Heart right ventricle (tissue), 16 donors: ENCODE measurements at places on chromosomes 1 and 21.

GRCh38 chr1:169202791-169203665 is 96.5 kb downstream of the ATP1B1 start:
- H3K27me3 ChIP-seq, result no peaks in the 10 kb centered on the region
- no peaks in the 10 kb centered on the region for H3K36me3 ChIP-seq
- H3K4me3 ChIP-seq, result no peak overlapping the region
- no peaks in the 10 kb centered on the region for H3K4me1 ChIP-seq

GRCh38 chr1:184958554-184959353 is 15.6 kb downstream of the NIBAN1 start:
- H3K36me3 ChIP-seq, result peaks cover 6% of the 10 kb centered on the region
- no peak overlapping the region for H3K4me3 ChIP-seq
- H3K27me3 ChIP-seq, result no peaks in the 10 kb centered on the region
- peak overlapping the region; percentile 83 for H3K27ac ChIP-seq
- H3K4me1 ChIP-seq, result peaks cover 42% of the 10 kb centered on the region

DNA sequence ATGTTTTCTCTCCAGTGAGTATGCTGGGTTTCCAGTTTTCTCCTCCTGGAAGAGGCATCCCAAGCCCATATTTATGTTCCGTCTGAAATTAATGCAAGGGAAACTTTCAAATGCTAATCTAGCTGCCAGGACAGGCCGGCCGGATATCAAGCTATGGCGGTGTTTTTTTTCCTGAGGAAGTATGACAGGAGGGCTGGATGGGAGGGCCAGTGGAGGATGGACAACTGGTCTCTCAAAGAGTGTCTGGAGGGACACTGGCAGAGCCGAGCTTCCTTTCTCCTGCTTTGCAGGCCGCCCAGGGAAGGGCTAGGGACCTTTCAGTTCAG is 212.7 kb downstream of the TRABD2B start:
- no peak for DNase-seq
- no peak overlapping the region for H3K27ac ChIP-seq
- H3K4me1 ChIP-seq, result peaks cover 32% of the 10 kb centered on the region
- H3K27me3 ChIP-seq, result no peaks in the 10 kb centered on the region
- no peak overlapping the region for H3K4me3 ChIP-seq
- no peaks in the 10 kb centered on the region for H3K36me3 ChIP-seq

- no peak overlapping the region for H3K27ac ChIP-seq
- DNase-seq, result no peak
- H3K36me3 ChIP-seq, result no peaks in the 10 kb centered on the region
- no peak overlapping the region for H3K4me3 ChIP-seq
Measured at GRCh38 chr1:232538224-232538942, 91.5 kb downstream of the SIPA1L2 start.

- H3K27ac ChIP-seq, result peak overlapping the region; percentile 30
- H3K4me1 ChIP-seq, result peaks cover 82% of the 10 kb centered on the region
- no peak overlapping the region for H3K4me3 ChIP-seq
- H3K36me3 ChIP-seq, result no peaks in the 10 kb centered on the region
Measured at GRCh38 chr1:230855886-230856285, 12.4 kb downstream of the C1orf198 start.

GRCh38 chr21:39580744-39581143 is 32.0 kb upstream of the B3GALT5 start:
- H3K4me3 ChIP-seq, result no peak overlapping the region
- H3K27ac ChIP-seq, result no peak overlapping the region
- H3K4me1 ChIP-seq, result no peaks in the 10 kb centered on the region
- H3K27me3 ChIP-seq, result no peaks in the 10 kb centered on the region
- no peak for DNase-seq
- no peaks in the 10 kb centered on the region for H3K36me3 ChIP-seq

GRCh38 chr1:230032516-230033281 is 34.3 kb upstream of the GALNT2 start:
- H3K4me1 ChIP-seq, result no peaks in the 10 kb centered on the region
- no peaks in the 10 kb centered on the region for H3K36me3 ChIP-seq
- no peak overlapping the region for H3K4me3 ChIP-seq
- no peak for DNase-seq
- no peaks in the 10 kb centered on the region for H3K27me3 ChIP-seq
- H3K27ac ChIP-seq, result no peak overlapping the region

DNA sequence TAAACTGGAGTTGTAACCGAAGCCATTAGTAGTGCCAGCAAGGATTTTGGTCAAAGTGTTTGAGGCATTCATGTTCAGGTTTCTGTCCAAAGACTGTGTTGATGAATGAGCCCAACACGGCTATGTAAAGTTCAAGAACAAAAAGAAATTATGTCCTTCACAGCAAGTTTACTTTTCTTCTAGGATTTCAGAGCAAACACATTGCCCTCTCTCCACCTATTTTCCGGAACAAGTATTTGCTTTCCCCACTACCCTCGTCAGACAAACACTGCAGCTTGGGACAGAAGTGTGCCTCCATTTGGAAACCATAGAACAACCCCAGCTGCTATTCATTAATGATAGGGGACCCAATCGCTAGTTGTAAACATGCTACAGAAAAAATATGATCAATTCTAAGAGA is 151.4 kb upstream of the C1orf105 start:
- H3K27me3 ChIP-seq, result no peaks in the 10 kb centered on the region
- no peak for DNase-seq
- H3K27ac ChIP-seq, result no peak overlapping the region
- peaks cover 12% of the 10 kb centered on the region for H3K4me1 ChIP-seq
- H3K4me3 ChIP-seq, result no peak overlapping the region

DNA sequence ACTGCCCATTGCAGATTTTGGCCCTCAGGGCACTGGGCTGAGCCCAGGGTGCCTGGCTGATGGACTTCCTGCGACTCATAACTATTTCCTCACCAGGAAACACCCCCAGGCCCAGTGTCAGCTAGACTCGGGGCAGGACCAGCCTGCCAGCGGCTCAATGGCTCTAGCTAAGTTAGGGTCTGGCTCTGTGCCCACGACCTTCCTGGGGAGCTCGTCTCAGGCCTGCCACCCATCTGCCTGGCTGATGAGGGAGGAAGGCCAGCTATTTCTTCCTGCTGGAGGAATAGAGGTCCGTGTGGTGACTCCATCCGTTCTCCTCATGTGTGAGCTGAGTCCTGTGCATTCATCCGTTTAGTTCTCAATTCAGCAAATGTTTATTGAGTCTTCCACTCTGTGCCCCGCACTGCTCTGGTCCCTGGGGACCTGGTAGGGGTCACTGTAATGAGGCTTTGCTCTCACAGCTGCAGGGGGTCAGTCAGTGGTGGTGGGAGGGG is 44.5 kb downstream of the KIRREL1 start:
- H3K36me3 ChIP-seq, result no peaks in the 10 kb centered on the region
- no peak overlapping the region for H3K4me3 ChIP-seq
- no peak overlapping the region for H3K27ac ChIP-seq
- DNase-seq, result no peak
- H3K4me1 ChIP-seq, result peaks cover 42% of the 10 kb centered on the region

- no peaks in the 10 kb centered on the region for H3K36me3 ChIP-seq
- H3K27me3 ChIP-seq, result peaks cover 27% of the 10 kb centered on the region
- DNase-seq, result no peak
- H3K4me1 ChIP-seq, result peaks cover 5% of the 10 kb centered on the region
- H3K27ac ChIP-seq, result no peak overlapping the region
Measured at GRCh38 chr1:205568469-205569361, 63.1 kb downstream of the ELK4 start.

GRCh38 chr1:57115030-57115614 is 149.3 kb upstream of the C8B start:
- DNase-seq, result no peak
- H3K4me1 ChIP-seq, result no peaks in the 10 kb centered on the region
- H3K27me3 ChIP-seq, result no peaks in the 10 kb centered on the region
- no peak overlapping the region for H3K27ac ChIP-seq
- H3K36me3 ChIP-seq, result no peaks in the 10 kb centered on the region
- no peak overlapping the region for H3K4me3 ChIP-seq

DNA sequence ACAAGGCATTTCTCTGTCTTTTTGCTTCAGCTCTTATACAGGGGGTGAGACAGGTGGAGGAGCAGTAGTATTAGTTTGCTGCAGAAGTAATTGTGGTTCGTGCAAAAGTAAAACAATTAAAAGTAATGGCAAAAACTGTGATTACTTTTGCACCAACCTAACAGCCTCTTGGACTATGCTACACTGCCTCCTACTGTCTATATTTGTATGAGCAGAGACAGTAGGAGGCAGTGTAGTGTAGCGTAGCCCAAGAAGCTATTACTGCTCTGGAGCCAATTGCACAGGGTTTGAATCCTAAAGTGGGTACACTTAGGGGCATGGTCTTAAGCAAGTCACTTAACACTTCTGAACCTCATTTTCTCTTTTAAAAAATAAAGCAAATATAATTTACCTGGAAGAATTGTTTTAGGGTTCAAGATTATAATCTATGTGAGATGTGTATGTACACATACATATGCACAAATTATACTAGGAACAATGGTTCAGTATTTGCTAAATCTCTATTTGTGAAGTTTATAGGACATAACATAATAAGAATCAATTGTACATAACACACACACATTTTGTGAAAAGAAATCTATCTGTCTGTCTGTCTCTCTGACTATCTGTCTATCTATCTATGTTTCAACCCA is 103.8 kb downstream of the BRINP3 start:
- no peaks in the 10 kb centered on the region for H3K4me1 ChIP-seq
- no peak overlapping the region for H3K4me3 ChIP-seq
- no peaks in the 10 kb centered on the region for H3K27me3 ChIP-seq
- H3K27ac ChIP-seq, result no peak overlapping the region
- no peak for DNase-seq

DNA sequence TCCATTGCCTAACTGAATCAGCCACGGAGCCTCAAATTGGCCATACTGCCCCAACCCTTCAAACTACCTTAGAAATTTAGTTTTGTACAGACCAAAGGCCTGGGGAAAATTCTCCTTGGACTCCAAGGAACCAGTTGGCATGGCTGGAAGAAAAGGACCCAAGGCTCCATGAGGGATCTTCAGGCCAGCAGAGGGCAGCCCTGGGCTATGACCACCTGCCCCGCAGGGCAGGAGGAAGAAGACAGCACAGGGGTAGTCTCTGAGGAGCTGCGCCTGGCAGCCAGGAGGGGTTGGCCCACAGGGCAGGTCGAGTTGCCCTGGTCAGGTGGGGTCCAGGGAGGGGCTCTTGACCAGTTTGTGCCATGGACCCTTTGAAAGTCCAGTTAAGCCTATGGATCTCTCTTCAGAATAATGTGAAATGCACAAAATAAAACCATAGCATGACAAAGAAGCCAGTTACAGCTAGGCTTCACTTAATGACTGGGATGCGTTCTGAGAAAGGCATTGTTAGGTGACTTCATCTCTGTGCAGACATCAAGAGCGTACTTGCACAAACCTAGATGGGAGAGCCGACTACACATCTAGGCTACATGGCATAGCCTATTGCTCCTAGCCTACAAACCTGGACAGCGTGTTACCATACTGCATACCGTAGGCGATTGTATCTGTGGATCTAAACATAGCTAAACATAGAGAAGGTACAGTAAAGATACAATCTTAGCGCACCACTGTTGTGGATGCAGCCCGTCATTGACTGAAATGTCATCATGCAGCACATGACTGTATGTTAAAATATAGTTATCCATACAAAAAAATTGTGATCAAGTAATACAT is 26.1 kb downstream of the CACNA1S start:
- H3K27ac ChIP-seq, result no peak overlapping the region
- H3K27me3 ChIP-seq, result no peaks in the 10 kb centered on the region
- peak; percentile 17 for DNase-seq
- H3K36me3 ChIP-seq, result no peaks in the 10 kb centered on the region
- H3K4me3 ChIP-seq, result no peak overlapping the region

GRCh38 chr1:23177031-23177430 is 8.4 kb upstream of the LUZP1 start:
- no peaks in the 10 kb centered on the region for H3K36me3 ChIP-seq
- no peak for DNase-seq
- H3K4me3 ChIP-seq, result peak overlapping the region; percentile 61
- H3K4me1 ChIP-seq, result peaks cover 24% of the 10 kb centered on the region

- H3K36me3 ChIP-seq, result peaks cover 53% of the 10 kb centered on the region
- no peak for DNase-seq
- no peak overlapping the region for H3K4me3 ChIP-seq
- no peak overlapping the region for H3K27ac ChIP-seq
- H3K4me1 ChIP-seq, result peaks cover 31% of the 10 kb centered on the region
Measured at GRCh38 chr1:171784784-171785183, 3.3 kb downstream of the METTL13 start.

DNA sequence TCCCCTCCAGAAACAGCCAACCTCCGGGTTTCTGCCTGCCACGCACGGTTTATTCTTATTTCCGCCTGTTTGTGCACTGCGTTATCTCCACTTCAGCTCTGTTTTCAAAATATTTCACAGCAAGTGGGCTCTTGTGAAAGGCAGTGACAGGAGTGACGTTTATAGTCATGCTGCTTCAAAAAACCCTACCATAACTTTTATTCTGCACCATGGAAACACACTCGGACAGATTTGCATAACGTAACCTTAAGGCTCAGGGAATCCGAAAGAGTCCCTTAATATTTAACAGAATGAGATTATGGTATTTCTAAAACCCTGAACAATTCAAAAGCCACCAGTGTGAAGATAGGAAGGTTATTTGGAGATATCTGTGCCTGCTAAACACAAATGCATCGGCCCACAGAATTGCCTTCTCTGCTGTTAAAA is 782 bp upstream of the SDE2 start:
- H3K27ac ChIP-seq, result peak overlapping the region; percentile 95
- no peaks in the 10 kb centered on the region for H3K36me3 ChIP-seq
- no peak for DNase-seq
- H3K27me3 ChIP-seq, result no peaks in the 10 kb centered on the region
- peak overlapping the region; percentile 8 for H3K4me3 ChIP-seq

- DNase-seq, result no peak
- peaks cover 6% of the 10 kb centered on the region for H3K4me1 ChIP-seq
- H3K27me3 ChIP-seq, result no peaks in the 10 kb centered on the region
- no peak overlapping the region for H3K27ac ChIP-seq
- H3K36me3 ChIP-seq, result no peaks in the 10 kb centered on the region
- H3K4me3 ChIP-seq, result no peak overlapping the region
Measured at GRCh38 chr1:108657356-108658080, 3.4 kb downstream of the HENMT1 start.

- H3K4me1 ChIP-seq, result peaks cover 5% of the 10 kb centered on the region
- H3K27me3 ChIP-seq, result no peaks in the 10 kb centered on the region
- H3K36me3 ChIP-seq, result no peaks in the 10 kb centered on the region
- H3K27ac ChIP-seq, result peak overlapping the region; percentile 41
Measured at GRCh38 chr1:44660176-44660575, 14.1 kb downstream of the TMEM53 start.

- H3K4me1 ChIP-seq, result no peaks in the 10 kb centered on the region
- H3K4me3 ChIP-seq, result no peak overlapping the region
- no peak overlapping the region for H3K27ac ChIP-seq
- DNase-seq, result no peak
Measured at GRCh38 chr1:29658688-29659087, 422.4 kb downstream of the PTPRU start.

DNA sequence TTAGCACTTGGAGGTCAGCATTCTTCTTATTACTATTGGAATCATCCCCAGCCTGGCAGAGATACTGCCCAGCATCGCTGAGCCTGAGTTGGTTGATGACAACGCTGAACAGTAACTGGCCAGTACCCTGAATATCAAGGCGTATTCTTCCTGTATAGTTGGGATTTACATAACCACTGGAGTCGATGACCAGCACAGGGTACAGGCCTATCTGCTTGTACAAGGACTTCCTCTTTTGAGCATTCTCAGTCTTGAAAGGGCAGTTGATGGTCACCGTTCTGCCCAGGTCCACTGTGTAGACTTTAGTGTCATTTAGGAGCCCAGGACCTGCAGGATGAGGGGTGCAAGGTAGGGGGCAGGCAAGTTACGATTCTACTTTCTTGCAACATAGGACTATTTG is 8.8 kb downstream of the PIGR start:
- no peak for DNase-seq
- H3K27me3 ChIP-seq, result no peaks in the 10 kb centered on the region
- no peak overlapping the region for H3K27ac ChIP-seq

GRCh38 chr1:44217809-44218410 is 4.6 kb downstream of the DMAP1 start:
- peaks cover 12% of the 10 kb centered on the region for H3K36me3 ChIP-seq
- no peak overlapping the region for H3K27ac ChIP-seq
- H3K4me1 ChIP-seq, result peaks cover 19% of the 10 kb centered on the region
- peak; percentile 74 for DNase-seq
- H3K4me3 ChIP-seq, result no peak overlapping the region
- no peaks in the 10 kb centered on the region for H3K27me3 ChIP-seq
